ENCODE measurements at places on chromosomes 5 and 9.
A peak's percentile ranks its signal among the peaks of the same experiment; 100 is the strongest.

GRCh38 chr5:74579215-74579614, 61.3 kb downstream of the ENC1 start:
- DNase-seq: peak; percentile 6

DNA sequence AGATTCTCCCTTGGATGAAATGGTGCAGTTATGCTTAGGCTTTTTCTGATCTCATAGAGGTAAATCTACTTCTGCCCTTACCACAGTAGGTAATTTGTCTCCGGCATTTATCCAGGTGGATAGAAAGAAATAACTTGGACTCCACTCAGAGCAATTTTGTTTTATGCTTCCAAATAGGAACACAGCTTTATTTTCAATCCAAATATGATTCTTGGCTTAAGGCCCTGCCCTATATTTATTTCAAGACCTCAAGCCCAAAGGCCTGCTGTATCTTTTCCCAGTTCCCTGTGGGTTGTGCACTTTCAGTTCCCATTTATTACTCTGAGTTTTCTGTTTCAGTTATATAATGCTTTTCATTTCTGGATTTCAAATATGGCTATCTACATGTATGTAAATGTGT, 274.2 kb upstream of the SMC2 start:
- DNase-seq: no peak

DNA sequence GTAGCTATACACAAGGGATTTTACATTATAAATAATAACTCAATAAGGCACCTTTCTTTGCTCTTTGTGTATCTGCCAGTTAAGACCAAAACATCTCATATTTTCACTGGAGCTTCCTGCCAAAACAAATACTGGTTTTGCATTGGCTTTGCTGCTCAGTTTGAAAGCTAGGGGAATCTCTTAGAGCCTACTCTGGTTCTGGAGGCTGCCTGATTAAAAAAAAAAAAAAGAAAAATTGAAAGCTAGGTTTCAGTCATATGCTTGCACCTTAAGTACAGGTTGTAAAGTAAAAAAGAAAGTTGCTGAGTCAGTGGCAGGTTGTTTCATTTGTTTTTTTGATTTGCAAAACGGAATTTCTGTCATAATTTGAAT, 2.3 kb downstream of the DENND4C start:
- DNase-seq: no peak

GRCh38 chr5:118548761-118549720, 439.3 kb downstream of the DTWD2 start:
- no peak for DNase-seq

- no peak for DNase-seq
Measured at GRCh38 chr9:26947736-26948135, 694 bp upstream of the PLAA start.

GRCh38 chr5:173845321-173845720, 42.8 kb upstream of the CPEB4 start:
- DNase-seq: no peak

GRCh38 chr5:26192486-26192885, 845.9 kb downstream of the CDH9 start:
- DNase-seq: no peak

GRCh38 chr9:95880021-95880690, 4.7 kb downstream of the ERCC6L2 start:
- DNase-seq: no peak

- DNase-seq: no peak
Measured at GRCh38 chr9:83986765-83987401, 6.3 kb downstream of the RMI1 start.

DNA sequence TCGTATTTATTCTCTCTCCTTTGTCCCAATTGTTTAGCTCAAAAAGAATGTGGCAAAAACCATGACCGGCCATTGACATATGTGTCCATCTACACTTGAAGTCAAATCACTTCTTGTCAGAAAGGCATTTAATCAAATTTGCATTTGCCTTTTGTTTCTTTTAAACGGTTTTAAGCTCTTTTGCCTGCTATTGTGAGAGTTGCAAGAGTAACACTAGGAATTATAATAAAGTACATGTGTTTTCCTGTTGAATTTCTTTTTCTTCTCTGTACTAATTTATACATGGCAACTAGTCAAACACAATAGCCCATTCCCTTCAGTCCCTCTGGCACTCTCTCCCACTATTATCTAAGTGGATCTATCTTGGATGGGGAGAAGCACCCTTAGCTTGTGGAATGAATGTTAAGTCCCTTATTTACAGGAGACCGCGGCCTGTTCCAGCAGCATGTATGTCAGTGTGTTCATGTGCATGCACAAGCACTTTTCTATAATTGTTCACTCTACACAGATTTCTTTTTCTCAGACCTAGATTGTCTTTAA, 3.2 kb downstream of the ADAMTSL1 start:
- no peak for DNase-seq

- DNase-seq: no peak
Measured at GRCh38 chr9:123418052-123418430, 62.0 kb downstream of the CRB2 start.

DNA sequence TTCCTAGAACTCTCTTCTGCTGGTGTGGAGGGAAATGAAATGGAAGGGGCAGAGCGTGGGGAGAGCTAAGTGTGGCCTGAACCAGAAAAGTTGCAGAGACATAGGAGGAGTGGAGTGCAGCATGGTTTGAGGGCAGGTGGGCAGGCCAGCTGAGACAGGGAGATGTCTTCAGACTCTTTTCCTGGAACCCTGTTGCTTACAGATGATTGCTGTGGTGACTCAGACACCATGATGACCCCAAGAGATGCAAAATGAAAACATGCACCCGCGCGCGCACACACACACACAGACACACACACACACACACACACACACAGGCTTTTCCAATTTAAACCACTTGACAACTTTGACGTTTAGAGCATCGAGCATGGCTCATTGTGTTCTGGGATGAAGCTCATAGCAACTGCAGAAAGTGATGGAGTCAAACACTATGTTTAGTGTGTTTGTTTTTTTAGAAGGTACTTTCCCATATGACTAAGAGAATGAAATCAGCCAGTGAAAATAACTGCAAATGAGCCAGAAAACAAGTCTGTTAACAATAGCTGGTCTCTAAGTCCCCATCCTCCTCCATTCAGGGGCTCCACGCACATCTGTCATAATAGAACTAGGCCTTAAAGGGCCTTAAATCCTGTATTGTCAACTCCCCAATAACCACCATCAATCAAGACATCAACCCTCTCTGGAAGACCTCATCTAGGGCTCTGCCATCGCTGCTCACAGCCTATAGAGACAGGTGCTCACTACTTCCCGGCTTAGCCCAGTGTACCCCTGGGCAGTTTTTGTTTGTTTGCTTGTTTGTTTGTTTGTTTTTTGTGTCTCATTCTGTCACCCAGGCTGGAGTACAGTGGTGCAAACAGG, 9.6 kb downstream of the TMOD1 start:
- no peak for DNase-seq

DNA sequence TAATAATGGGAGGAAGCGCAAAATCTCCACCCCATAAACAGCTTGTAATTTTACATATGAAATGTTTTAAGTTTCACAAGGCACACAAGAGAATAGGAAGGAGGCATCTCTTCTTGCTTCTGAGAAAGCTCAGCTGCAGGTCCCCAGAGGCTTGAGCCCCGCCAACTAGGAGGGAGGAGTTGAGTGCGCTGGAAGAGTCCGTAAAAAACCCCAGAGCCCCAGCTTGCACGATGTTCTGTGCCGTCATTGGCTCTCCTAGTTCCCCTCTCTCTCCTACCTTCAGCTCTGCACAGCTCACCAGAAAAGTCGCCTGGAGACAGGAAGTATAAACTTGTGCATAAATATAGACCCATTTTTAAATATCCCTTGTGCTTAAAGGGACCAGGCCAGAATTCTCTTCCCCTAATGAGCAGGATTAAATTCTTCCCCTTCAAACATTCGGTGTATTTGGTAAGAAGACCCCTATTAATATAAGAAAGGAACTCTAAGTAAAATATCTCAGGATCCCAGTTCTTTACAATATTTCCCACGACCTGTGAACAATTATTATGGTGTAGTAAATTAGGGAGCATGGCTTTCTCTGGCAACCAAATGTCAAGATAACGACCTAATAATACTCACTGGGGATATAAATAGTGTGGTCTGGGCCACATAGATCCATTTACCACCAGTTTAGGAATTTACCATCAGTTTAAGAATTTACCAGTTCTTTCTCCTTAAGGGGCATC, 13.7 kb downstream of the GLRX start:
- peak; percentile 52 for DNase-seq

GRCh38 chr5:165622864-165623536, 2117.6 kb downstream of the MAT2B start:
- no peak for DNase-seq

DNA sequence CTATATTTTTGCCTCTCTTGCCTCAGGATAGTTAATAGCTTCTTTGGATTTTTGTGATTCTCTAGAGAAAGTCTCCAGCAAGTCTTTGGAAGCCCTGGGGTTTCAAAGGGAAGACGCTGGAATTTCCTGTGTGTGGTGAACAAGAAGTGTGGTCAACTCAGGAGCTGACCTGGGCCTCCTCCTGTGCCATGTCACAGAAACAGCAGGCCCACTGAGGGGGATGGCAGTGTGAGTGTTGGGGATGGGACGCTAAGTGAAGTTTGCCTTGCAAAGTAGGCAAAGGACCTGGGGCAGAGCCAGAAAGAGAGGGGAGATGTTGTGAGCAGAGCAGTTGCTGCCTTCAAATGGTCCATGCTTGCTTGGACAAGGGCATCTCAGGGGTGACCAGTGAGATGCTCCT, 226.3 kb downstream of the DMRT2 start:
- DNase-seq: no peak

DNA sequence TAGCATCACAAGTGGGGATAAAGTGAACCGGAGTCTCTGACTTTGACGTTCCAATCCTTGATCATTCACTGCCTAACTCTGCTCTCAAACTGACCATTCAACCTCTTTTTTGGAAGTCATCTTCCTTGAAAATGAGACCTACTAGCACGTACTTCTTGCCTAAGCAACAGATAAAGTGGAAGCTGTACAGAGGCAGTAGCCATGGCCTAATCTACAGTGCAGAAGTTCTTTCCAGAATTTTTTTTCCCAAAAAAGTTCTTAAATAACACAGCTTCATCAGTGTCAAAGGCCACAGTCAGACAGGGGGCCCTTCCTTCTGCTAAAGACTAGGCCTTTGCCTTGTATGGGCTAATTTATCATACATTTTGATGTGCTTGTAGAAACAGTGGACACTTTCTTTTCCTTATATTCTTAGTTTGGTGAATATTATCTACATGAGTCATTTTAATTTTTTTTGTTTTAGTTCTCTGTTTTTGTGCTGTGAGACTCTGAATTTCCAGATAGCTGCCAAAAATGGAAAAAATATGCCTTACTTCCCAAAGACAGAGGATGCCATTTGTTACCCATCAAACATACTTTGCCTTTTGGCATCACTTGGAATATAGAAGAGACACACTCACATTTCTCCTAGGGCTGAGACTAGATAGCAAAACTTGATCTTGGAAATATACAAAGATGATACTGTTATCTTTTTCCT, 96.3 kb upstream of the VCAN start:
- DNase-seq: no peak

DNA sequence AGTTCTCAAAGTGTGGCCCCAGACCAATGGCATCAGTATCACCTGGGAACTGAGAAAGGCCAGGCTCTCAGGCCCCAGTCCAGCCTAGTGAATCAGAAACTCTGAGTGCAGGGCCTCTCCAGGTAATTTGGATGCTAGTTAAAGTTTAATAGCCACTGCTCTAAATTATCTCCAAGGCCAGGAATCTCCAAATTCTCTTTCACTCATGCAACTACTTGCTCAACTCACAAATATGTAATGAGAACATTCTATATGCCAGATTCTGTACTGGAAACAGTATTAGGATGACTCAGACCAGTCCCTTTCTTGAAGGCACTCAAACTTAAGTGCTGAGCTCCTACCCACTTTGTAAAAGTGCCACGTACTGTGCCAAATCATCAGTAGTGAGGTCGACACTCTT, 84.6 kb downstream of the PAPPA start:
- DNase-seq: no peak

GRCh38 chr5:83377131-83377865, 94.2 kb upstream of the VCAN start:
- DNase-seq: no peak

DNA sequence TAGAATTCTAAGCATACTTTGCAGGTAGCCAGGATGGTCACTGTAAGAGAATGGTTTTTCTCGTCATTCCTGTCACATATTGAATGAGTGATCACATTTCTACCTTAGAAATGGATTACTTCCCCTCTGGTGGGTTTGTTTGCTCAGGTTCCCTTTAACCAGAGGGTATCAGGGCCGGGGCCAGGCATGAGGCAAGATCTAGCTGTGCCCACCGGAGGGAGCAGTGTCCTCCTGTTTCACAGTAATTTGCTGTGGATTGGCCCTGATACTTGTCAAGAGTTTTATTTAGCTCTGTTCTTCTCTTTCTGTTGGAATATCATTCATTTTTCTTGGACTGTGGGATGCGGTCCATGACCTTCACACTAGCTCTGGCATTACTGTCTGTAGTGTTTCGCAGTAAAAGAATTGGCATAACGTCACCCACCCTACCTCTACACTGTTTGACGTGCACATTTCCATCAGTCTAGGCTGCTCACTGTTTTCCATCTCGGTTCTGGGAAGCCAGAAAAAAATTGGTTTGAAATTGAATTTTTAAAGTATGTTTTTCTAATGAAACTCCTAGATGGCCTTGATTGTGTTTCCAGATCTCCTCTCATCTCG, 42.4 kb upstream of the ZBED3 start:
- no peak for DNase-seq

GRCh38 chr9:24616863-24617262, 71.2 kb upstream of the IZUMO3 start:
- no peak for DNase-seq

DNA sequence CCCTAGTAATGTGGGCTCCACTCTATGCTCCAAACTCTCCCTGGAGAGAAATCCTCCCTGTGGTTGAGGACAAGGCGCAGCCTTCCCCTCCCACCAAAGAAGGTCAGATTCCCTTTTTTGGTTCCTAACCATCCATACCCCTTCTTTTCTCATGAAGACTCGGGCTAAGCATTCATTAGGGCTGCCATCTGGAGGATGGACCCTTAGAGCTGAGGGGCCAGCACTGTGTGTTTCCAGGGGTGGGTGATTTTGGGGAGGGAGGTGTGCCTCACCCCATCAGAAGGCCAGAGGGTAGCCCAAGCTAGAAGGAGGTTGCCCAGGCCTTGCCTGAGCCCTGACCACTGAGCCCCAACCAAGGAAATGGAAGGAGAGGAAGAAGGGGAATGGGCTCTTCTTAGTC, 36.8 kb downstream of the TGFBI start:
- DNase-seq: no peak

DNA sequence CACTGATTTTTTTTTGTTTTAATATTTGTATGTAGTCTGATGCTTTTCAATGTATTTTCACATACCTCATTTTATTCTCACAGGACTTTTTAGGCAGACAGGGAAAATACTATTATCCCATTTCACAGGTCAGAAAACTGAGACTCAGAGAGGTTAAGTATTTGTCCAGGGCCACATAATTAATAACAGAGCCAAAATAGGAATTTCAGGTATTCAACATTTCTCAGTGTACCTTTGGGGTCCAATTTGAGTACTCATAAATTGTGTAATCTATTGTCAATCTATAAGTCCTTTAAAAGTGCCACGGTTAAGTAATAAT, 120.7 kb upstream of the GRHPR start:
- DNase-seq: no peak

DNA sequence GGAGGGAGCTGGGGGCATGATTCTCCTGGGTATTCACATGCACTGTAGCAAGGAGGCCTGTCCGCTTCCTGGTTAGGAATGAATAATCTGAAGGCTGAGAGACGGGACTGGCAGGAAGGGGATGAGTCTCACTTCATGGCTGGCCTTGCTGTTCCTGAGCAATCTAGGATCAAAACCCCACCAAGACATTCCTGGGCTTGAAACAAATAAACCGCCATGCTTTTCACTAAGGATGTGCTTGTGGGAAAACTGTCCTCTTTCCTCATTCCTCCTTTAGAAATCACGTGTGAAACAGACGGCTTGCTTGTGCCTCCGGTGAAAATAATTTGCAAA, 132.8 kb downstream of the MACROH2A1 start:
- DNase-seq: no peak
